AG10803 (cell line): ENCODE measurements at places on chromosomes 5 and 9.
A peak's percentile ranks its signal among the peaks of the same experiment; 100 is the strongest.

- no peak for DNase-seq
Observed at GRCh38 chr9:129866394-129867135, 31.3 kb downstream of the USP20 start.

- no peak for DNase-seq
Observed at GRCh38 chr5:150106674-150107426, 20.5 kb upstream of the CSF1R start.

- no peak for DNase-seq
Observed at GRCh38 chr5:96579711-96580110, 82.5 kb upstream of the CAST start.

DNA sequence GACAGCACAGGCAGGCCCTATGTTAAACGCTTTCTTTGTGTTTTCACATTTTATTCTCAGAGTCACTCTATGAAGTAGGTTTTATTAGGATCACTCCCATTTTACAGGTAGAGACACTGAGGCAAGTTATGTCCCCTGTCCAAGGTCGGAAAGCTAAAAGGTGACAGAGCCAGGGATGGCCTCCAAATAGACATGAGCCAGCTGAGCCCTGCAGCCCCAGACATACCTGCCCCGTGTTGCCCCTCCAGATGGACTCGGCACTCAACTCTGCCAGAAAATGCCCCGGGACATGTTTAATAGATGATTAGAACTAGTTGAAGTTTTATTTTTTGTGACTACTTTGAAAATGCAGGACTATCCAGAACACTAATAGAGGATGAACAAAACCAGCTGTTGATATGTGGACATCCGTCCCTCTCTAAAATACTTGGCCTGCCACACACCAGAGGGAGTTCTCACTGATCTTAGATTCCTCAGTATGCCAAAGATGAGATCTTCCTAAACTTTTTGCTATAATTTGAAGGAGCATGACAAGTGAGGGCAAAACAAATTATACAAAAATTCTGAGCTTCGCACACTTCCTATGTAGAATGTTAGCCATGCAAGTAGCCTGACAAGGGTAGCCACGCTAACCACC is 258.6 kb upstream of the ADAMTS16 start:
- DNase-seq: no peak

DNA sequence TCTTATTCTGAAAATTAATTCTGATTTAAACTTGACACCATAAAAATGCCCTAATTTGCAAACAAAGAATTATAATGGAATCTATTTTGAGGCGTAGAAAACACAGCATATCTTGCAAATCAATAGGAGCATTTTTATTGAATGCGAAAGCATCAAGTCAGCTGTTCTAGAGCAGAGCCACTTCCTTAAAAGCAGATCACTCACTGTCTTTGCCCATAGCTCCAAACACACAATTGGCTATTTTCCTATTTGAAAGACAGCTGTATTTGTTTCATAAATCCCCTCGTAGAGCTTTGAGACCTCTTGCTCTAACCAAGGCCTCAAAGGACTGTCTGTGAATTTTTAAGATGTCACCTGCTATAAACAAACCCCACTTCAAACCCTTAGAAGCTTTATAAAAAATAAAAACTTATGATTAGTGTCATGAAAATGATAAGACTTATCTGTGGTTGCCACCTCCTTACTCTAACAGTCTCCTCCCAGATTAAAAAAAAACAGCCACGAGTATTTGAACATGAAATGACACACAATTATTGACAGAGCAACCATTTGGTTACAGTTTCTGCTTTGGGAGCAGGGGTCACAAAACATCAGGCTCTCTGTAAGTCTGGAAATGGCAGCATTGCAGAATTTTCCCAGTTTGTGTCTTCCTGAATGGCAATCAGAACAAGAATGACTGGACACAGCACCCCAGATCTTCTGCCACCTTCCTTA is 75.6 kb upstream of the RASEF start:
- DNase-seq: no peak

DNA sequence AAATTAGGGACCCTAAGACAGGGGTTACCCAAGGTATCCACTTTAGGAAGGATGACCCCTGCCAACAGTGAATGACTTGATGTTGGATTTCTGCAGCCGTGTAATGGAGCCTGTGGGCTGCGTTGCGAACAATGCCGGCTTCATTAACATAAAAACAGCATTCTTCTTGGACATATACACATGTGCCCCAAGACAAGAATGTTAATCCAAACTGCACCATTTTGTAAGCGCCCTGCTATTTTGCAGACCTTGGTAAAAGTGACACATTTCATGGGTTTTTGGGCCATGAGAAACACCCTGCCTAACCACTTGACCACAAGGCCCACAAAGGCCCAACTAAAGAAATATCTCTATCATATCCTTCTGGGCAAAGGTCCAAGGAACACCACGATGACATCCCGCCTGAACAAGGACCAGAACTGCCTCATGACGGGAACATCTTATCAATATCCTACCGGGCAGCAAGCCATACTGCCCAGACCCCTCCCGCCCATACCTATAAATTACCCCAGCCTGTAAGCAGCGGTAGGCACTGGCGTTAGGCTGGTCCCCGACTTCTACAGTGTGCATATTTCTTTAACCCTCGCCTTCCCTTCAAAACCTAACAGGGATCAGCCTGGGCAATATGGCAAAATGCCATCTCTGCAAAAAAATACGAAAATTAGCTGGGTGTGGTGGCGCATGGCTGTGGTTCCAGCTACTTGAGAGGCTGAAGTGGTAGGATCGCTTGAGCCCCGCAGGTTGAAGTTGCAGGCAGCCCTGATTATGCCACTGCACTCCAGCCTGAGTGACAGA is 9.7 kb upstream of the PDCD1LG2 start:
- peak; percentile 32 for DNase-seq

- DNase-seq: no peak
Observed at GRCh38 chr5:45260292-45260691, 435.9 kb downstream of the HCN1 start.

DNA sequence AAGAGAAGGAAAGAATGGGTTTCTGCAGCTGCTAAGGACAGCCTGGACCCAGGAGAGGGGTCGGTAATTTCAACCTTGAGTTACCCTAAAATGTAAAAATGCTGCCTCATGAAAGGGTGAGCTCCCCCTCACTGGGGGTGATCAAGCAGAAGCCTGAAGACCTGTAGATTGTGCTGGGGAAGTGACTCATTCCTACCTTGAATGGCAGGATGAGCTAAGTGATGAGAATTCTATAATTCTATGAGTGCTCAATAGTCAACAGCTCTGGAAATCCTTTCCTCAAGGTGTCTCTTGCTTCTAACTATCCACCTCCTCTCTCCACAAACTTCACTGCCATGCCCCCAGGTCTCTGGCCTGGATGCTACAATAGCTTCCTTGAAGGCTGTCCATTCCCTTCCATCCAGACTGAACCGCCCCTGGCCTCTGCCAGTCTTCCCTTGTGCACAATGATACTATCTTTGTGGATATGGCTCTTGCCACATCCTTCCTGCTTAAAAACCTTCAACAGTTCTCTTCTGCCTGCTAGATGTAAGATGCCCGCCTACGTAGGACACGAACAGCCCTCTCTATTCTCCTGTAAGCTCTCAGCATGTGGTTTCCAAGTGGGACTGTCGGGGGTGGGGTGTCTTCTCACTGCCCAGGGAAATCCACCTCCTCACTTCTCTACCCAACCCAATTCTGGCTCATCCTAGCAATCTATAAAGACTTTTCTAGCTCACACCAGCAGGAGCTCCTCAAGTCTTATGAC is 50.6 kb downstream of the PTPN3 start:
- DNase-seq: no peak

- DNase-seq: peak; percentile 17
Observed at GRCh38 chr5:126234563-126235195, 188.5 kb upstream of the GRAMD2B start.

- DNase-seq: no peak
Observed at GRCh38 chr5:166401391-166401790, 1890.1 kb upstream of the WWC1 start.

- DNase-seq: no peak
Observed at GRCh38 chr9:126157826-126158587, 168.6 kb upstream of the MVB12B start.

DNA sequence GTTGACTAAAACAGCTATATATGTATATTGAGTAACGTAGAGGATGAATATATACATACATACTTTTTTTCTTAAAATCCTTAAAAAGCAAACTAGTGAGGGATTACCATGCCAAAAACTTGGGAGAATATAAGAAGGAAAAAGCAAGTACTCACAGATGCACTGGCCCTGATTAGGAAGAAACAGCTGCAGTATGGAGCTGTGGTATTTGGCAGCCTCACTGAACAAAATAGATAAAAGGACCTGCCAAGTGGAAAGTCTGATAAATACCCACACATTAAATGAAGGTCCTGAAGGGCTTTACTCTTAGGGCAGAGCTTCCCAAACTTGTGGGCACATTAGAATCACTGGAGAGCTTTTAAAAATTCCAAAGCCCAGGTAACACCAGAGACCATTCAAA is 80.6 kb downstream of the FEM1C start:
- peak; percentile 23 for DNase-seq

DNA sequence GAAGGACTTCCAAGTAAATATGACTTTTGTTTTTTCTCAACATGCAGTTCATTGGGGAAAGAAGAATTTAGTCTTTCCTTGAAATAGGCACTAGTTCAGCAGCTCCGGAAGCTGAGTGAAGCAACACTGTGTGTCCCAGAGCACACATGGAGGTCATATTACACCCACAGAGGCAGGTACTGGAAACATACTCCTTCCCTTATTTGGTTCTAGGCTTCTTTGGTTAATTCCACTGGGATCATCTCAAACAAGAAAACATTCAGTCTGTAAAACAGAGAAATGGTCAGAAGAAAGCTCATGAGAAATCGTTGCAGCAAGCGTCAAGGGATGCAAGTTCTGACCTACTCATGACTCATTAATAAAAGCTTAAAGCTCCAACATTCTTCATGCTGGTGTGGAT is 175.1 kb upstream of the PCSK5 start:
- DNase-seq: no peak

GRCh38 chr5:76099756-76100155 is 16.6 kb downstream of the SV2C start:
- DNase-seq: no peak

GRCh38 chr5:135222771-135223170 is 176.3 kb downstream of the MACROH2A1 start:
- DNase-seq: no peak

DNA sequence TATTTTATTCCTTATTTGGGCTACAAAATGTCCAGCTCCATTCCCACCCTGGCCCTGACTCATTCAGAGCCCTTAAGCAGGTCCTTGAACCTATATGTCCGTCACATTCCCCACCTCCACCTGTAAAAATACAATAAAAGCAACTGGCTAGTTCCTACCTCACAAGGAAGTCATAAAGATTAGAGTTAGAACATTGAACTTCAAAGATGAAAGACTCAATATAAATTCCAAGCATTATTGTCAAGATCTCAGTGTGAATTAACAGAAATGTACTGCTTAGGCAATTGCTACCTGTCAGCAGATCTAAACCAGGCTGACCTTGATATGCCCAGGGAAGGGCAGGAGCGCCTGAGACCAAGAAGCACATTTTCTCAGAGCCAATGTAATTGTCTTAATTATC is 221.8 kb downstream of the ENC1 start:
- no peak for DNase-seq

- DNase-seq: no peak
Observed at GRCh38 chr9:72386186-72386585, 21.2 kb upstream of the ZFAND5 start.

GRCh38 chr5:40041452-40041851 is 616.7 kb upstream of the DAB2 start:
- no peak for DNase-seq

DNA sequence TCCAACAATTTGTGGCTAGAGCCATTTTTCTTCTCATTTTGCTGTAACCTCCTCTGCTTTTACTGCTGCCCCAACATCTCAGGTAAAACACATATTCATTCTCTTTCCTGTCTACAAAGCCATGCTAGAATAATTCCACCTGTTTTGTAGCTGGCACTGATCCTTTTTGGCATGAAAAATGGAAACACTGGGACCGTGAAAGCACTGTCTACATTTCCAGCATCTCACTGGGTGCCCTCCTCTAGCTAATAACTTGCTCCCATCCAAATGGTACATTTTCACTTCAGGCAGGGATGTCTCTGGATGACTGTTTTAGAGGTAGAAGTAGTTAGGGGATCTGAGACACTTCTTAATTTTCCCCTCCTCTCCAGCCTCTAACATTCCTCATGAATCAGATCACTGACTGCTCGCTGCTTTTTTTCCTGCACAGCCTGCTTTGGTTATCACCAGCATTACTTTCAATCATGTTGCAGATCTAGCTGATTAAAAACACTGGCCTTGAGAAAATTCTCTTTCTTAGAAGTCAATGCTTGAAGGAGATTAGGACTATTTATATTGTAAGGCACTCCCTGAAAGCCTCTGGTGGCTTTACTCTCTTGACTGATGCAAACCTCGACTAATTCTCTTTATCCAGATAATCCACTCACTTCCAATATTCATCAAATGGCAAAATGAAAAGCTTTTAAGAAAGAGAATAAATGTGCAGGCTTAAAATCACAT is 1312.6 kb upstream of the DMAC1 start:
- no peak for DNase-seq

DNA sequence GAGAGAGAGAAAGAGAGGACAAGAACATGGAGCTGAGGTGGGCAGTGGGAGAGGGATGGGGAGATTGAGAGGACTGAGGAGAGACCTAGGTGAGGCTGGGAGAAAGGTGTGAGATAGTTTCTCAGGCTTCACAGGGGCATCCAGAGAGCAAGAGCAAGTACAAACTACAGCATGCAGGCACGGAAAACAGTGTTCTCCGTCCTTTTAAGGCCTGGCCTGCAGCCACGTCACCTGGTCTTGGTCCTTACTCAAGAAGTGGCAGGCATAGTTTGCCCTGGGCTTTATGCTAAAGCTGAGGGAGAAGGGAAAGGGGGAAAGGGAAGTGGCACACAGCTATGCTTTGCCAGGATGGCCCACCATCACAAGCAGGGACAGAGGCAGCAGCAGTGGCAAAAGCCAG is 65.7 kb downstream of the SIL1 start:
- DNase-seq: no peak

DNA sequence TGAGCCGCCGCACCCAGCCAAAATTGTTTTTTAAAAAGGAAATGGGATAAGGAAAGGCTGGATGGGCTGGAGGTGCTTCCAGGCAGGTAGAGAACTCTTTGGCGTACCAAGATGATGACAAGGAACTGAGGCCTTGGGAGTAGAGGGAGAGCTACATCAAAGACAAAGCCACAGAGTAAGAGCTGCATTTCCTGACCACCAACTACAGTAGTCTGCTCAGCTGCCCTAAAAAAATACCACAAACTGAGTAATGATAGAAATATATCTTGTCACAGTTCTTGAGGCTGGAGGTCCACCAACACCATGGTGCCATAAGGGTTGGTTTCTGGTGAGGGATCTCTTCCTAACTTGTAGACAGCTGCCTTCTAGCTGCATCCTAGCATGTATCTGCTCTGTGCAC is 8.2 kb downstream of the OR1K1 start:
- no peak for DNase-seq
